ENCODE measurements at places on chromosomes 4 and X. TPM values are rescaled to one million over a fixed set of nuclear protein-coding genes. Genes with fewer than 3 reads are reported as not detected.

DNA sequence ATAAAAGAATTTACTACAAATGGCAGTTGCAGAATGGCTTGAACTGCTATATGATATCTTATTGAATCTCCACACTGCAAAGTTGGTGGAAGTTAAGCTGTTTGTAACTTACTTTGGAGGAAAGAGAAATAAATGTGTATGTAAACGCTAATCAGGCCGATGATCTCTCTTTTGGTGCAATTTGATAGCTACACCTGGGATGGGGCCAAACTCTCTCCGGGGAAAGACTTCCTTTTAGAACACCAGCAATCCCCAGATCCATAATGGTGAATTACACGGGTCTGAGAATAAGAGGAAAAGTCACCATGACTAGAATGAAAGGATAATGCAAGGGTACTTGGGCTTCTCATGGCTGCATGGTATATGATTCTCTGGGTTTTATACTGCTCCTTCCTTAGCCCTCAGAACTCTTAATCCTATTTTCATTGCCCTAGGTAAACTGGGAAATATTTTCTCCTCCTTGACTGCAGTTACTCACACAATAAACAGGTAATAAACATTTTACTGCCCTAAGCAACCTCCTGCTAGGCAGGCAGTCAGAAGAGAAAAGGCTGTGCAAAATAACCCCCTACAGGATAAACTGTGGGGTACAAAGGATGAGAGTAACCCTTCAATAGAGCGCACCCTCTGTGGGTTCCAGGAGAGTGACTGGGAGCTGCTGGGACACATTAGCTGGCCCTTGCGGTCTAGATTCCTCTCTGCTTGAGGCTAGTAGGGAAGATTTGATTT is 109.3 kb downstream of the MGST2 start:
- DNase-seq = no peak

Gene TSPYL2
- 76.4 TPM for total RNA-seq

Gene FHDC1
- total RNA-seq = 0.48 TPM

Gene GPC4
- total RNA-seq = 4.5 TPM

- DNase-seq = no peak
Measured at GRCh38 chrX:26522501-26522900, 306.5 kb downstream of the MAGEB5 start.

- no peak for DNase-seq
Measured at GRCh38 chrX:51917604-51918003, 24.2 kb downstream of the MAGED1 start.

DNA sequence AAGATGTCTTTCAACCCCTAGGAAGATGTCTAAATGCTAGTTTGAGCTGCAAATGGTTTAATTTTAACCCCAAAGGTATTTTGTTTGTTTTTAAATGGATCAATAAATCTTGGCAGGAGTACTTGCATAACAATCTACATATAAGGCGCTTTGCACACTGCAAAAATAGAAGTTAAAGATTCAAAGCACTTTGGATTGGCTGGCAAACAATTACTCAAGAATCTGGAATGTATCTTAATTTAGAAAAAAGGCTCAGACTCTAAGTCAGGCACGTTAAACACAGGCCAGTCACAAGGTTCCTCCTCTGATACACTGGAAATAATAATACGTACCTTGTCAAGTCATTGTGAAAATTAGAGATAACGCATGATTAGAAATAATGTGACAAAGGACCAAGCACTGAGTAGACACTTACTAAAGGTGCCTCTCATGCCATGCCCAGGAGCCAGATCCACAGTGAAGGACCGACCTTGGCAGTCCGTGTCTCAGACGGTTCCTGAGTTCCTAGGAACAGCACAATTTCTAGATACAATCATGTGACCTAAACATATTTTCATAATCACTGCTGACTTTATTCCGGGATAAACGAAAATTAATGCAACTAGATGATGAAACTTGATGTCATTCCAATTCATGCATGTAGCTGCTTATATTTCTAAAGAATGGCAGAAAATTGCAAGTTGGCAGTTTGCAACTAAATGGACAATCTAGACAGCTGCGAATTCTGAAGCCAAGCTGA is 49.6 kb downstream of the PROM1 start:
- no peak for DNase-seq

DNA sequence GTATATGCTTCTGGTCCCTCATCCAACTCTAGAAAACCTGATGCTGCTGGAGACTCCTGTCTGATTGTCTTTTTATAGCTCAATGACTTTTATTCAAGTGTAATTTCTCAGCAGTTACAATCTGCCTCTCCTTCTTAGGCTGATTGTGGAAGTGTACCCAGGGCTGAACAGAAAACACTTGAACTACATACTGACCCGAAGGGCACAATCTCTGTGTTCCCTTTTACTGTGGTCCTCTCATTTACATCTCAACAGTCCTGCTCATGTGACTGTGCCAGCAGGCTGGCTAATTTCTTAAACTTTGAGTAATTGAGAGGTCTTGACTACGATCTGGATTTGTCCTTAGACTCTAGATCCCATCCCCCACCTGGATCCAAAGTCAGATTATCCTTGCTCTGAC is 863.4 kb downstream of the PDHA2 start:
- DNase-seq = no peak

Gene CXCL13
- 6.2 TPM for total RNA-seq

DNA sequence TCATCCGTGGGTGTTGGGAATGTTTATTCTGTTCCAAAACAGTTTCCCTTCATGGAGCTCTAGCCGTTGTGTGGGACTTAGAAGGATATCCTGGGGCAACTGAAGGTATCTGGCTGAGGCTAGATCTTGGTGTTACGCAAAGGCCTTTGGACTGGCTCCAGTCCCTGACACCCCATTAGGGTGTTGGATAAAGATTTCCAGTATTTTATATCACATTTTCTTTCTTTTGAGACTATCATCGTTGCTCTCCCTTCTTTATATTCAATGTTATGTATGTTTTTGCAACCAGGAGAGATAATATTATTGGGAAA is 103.0 kb downstream of the TECRL start:
- DNase-seq = no peak

DNA sequence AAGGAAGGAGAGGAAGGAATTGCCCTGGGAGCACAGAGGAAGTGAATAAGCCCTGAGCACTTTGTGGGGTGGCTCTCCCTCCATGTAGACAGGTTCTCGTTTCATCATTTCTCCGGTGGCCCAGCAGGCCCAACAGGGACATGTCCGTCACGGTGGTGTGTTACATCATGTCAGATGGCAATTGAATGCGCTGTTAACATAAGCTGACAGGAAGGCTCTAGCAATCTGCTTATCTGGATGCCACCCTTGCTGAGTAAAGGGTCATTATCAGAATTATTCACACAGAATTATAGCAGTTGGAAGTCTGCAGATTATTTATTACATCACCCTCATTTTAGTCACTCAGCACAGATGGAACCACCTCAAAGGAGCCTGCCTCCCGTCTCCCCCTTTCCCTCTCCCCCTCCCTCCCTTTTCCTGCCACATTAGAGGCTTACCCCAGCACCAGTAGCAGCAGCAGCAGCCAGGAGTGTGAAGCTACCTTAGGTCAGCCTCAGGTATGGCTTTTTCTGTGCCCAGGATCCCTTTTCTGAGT is 124.3 kb upstream of the TRIM2 start:
- no peak for DNase-seq

DNA sequence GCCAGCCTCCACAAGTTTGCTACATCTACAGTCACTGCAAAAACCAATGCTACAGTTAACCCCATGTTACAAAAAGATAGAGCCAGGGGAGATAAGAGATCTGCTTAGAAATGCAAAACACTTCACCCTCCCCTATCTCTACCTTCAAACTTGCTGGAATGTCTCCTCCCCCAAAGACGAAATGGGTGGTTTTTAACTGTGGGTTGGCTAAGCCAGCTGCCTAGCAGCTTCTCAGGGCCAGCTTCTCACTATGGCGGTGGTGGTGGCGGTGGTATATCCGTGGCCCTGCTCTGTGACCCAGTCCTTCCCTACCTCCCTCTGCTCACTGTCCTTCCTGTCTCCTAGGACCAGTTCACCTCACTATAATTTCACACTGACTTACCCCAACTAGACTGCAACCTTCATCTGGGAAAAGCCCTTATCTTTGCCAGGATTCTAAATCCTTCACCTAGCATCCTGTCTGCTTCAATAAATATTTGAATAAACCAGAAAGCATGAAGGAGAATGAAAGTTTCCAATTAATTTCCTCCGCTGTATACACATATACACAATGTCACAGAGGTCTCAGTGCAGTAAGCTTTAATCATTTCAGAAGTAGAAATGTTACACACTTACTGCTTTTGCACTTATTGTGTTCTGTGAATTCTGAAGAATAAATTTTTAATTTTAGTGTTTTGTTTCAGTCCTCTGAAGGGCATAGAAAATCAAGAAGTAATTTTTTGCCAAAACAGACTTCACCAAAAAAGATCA is 46.3 kb downstream of the SH3KBP1 start:
- DNase-seq = no peak

- no peak for DNase-seq
Measured at GRCh38 chr4:108601106-108601505, 19.3 kb upstream of the RPL34 start.

Gene USP17L28
- total RNA-seq = not detected

DNA sequence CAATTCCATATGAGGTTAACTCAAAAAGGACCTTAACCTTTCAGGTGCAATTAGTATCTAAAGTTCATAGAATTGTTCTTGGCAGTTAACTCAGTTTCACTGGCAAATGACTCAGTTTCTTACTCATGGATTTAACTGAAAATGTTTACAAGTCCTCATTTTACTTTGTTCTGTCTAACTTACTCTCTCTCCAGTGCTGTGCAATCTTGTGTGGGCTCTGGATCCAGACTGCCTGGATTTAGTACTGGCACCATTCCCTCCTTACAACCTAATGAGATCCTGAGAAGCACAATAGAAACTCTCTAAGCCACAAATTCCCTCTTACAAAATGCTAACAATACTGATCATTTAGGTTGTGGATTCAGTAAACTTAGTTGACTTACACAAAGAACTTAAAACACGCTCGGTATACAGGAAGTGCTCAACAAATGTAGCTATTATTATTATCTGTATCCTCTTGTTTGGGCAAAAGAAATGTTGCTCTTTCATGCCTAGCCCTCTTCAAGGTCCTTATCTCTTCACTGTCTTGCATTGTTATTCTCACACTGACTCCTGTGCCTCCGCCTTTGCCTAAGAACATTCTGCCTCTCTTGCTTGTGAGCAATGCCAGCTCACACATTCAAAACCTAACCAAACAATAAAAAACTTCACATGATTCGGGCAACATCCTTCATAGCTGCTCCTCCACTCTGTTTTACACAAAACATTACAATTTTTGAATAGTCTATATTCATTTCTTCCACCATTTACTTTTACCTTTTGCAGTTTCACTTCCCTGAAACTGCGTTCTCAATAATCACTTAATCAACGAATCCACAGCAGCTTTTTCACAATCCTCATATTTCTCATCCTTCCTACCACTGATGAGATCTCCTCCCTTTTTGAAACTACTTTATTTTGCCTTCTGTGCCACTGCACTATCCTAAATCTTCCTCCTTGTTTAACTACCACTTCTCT is 91.8 kb downstream of the PDE5A start:
- DNase-seq = no peak

GRCh38 chr4:122000849-122001248 is 49.0 kb upstream of the TRPC3 start:
- no peak for DNase-seq

DNA sequence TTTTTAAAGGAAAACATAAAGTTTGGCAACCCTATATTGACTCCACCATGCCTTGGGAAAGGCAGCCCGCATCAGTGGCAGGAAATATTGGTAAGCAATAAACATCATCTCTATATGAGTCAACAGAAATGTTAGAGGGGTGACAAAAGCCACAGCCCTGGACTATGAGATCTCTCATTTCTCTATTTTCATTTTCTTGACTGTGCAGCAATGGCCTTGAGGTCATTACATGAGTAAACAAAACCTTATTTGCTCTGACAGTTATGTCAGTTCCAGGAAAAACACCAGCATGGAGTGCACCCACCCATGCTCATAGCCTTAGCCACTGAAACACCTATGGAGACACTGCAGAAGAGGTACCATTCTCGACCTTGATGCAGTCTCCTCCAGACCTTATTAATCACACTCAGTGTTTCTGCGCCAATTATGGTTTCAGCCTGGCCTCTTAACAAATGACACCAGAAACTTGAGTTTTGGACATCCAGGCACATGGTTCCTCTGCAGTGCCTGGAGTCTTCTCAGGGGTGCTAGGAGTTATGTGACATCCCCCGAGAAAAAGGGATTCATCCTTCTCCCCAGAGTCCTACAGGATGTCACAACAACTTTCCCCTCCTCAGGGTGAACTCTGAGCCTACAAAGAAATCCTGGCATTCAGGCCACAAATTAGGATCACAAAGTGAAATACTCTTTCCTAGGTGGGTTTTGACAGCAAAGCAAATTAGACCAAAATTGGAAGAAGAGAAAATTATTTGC is 16.0 kb upstream of the HPGD start:
- no peak for DNase-seq

Gene MAGEB2
- total RNA-seq = not detected

GRCh38 chr4:73257234-73257633 is 1.4 kb downstream of the ANKRD17 start:
- peak; percentile 66 for DNase-seq
